Lung microvascular endothelial cell (primary cell): ENCODE measurements at places on chromosomes 13 and 19.

DNA sequence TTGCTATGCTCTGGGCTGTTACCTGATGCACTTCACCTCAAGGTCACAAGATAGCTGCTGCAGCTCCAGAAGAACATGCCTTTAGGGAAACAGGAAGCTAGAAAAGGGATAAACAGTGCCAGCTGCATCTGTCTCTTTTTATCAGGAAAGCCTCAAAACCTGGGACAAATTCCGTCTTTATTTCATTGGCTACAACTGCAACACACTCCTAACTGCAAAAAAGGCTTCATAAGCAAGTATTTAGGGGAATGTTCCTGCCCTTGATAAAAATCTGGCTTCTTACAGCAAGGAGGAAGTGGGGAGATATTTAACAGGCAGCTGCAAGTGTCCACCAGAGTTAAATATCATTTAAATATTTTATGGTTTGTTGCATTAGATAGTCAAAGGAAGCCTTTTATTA, 34.2 kb upstream of the SERTM1 start:
- no peak for DNase-seq

DNA sequence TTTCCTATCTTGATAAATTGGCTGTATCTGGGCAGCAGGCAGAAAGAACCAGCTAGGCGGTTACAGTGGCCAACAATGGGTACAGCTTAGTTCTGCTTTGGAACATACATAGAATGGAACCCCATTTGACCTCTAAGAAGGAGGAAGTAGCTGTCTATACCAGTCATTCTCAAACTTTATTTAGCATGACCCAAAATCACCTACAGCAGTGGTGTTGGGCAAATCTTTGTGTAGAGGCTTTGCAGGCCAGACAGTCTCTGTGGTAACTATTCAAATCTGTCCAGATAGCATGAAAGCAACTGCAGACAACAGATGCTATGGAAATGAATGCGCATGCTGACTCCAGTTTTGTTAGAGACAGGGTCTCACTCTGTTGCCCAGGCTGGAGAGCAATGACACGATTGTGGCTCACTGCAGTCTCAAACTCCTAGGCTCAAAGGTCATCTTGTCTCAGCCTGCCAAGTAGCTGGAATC, 12.0 kb upstream of the KCNC3 start:
- DNase-seq, result no peak

- no peak for DNase-seq
These were observed 176.5 kb downstream of the USP12 start for GRCh38 chr13:26995159-26995558.

DNA sequence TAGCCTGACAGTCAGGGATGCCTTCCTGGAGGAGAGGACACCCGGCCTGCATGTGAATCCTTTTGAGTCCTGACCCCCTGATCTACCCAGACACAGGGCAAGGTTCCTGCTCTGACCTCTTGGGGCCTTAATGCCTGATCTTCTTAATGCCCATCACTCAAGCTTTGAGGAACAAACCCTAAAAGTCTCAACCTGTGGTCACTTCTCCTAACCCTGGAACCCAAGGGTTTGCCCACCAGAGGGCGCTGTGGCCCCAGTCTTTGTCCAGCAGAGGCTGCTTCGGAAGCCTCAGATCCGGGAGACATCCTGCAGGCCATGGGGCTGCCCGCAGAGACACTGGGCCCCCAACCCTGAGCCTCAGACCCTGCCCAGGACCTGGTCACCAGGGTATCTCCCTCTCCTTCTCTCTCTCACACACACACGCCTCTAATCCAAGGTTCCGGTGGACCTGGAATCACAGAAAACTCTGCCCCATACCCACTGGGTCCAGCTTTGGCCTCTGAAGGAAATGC, 9.8 kb upstream of the DPF1 start:
- peak; percentile 79 for DNase-seq

- DNase-seq, result peak; percentile 20
These were observed 17.2 kb upstream of the DACT3 start for GRCh38 chr19:46678110-46678732.

GRCh38 chr19:7497292-7497691, 8.5 kb upstream of the PEX11G start:
- no peak for DNase-seq

- DNase-seq, result no peak
These were observed 273.7 kb downstream of the DIAPH3 start for GRCh38 chr13:59890054-59890453.

DNA sequence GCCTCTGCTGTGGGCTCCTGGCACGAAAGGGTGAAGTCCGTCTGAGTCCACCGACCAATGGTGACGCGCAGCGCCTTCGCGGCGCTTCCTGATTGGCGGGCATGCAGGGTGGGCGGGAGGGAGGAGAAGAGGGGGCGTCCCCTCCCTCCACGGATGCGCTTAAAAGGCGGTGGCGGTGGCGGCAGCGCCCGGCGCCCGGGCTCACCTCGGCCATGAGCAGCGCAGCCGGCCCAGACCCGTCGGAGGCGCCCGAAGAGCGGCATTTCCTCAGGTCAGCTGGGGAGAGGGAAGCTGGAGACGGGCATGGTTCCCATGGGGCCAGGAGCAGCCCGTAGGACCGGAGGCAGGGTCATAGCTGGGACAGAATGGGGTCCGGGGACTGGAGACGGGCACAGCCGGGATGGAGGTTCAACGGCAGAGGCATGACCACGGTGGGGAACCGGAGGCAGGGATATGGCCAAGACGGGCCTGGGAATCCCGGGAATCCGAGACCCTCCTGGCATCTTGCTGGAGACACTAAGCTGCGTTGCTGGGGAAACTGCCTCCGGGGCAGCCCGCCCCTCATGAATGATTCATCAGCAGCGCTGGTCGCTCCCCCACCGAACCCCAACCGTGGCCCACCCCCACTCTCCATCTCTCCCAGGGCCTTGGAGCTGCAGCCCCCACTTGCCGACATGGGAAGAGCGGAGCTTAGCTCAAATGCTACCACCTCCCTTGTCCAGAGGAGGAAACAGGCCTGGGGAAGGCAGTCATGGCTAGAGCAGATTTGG, at the start of gene YJEFN3:
YJEFN3 (plus strand) TSS at position 191 of the 770 bp plus-strand sequence; CDS start at position 213, 22 bp downstream.
- DNase-seq, result peak; percentile 70

- no peak for DNase-seq
These were observed 13.5 kb downstream of the LILRA5 start for GRCh38 chr19:54299515-54299914.

- peak; percentile 62 for DNase-seq
These were observed 47.4 kb upstream of the TMTC4 start for GRCh38 chr13:100721885-100722512.

GRCh38 chr13:104553186-104553585, 1487.0 kb upstream of the SLC10A2 start:
- peak; percentile 0 for DNase-seq

GRCh38 chr19:44308011-44308410, 3.2 kb upstream of the ZNF235 start:
- DNase-seq, result no peak

- no peak for DNase-seq
These were observed 1.1 kb downstream of the FGF14 start for GRCh38 chr13:102400675-102401145.

DNA sequence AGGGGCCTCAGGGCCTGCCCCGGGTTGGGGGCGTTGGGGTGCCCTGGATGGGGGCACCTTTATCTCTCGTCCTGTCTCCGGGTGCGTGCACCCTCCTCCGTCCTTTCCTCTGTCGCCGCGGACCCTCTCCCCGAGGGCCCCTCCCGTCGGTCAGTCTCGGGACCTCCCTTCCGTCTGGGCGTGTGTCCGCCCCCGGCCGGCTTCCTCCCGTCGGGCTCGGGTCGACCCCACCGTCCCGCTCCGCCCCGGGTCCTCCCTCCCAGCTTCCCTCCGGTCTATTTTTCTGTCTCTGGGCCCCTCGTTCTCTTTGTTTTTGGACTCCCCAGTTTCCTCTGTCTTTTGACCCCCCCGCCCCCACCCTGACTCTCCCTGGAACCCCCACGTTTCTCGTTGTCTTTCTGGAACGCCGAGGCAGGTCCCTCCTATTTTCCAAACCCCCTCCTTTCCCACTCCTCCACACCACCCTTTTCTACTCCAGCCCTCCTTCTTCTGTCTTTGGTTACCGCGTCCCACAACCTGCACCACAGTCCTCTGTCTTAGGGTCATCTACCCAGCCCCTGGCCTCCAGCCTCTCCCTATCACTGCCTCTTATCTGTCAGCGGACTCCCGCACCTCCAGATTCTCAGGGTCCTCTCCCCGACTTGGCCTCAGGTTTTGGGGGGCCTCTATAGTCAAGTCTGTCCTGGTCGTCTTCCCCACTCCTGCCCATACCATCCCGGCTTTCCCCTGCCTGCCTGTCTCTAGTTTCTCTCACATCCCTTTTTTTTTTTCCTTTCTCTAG, 757 bp downstream of the EGLN2 start:
- peak; percentile 70 for DNase-seq

DNA sequence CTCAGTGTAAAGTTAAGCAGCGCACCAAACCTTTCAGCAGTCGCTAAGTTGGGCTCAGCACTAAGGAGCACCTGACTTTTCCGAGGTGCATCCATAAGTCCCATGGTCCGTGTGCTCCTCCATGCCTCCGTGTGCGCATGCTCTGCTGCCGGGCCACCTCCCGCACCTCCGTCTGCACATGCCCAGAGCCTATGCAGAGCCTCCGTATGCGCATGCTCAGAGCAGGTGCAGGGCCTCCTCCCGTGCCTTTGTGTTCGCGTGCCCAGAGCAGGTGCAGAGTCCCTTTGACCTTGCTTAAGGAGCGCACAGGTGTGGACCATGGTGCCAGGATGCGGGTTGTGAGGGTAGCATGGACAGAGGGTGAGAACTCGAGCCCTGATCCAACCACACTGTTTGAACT, 46.0 kb downstream of the ATP11A start:
- DNase-seq, result no peak

DNA sequence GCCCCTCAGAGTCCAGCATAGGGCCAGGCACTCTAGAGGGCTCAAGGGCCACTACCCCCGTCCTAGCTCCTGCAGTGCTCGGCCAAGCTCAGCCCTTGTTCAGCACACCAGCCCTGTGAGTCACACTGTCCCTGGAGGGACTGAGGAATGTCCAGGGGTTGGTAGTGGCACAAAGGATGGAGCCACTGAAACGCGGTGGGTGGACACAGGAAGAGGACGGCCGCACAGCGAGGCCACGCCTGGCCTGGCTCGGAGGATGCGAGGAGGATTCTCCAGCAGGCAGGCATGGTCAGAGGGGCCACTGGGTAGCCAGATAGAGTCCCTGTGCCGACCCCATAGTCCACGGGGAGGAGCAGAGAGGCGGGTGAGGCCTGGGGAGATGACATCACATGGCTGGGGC, 45.7 kb downstream of the C1QTNF9 start:
- no peak for DNase-seq

DNA sequence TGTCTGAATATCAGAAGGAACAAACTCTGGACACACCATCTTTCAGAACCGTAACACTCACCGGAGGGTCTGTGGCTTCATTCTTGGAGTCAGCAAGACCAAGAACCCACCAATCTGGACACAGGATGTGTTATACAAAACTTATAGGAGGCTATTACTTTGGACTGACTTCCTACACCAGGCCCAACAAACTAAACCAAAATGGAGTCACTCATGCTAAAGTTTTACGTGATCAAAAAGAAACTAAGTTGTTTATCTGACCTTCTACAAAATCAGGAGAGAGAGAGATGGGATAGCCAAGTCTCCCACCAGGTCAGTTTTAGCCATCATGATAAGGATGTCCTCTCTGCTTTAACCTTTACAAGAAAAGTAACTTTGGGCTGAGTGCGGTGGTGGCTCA, 3.2 kb upstream of the RAB11B start:
- DNase-seq, result no peak

- DNase-seq, result peak; percentile 35
These were observed 7.0 kb downstream of the CAB39L start for GRCh38 chr13:49436890-49437289.

- no peak for DNase-seq
These were observed 14.1 kb upstream of the CCNA1 start for GRCh38 chr13:36418022-36418805.

- no peak for DNase-seq
These were observed 22.2 kb downstream of the AP2S1 start for GRCh38 chr19:46828484-46828883.

DNA sequence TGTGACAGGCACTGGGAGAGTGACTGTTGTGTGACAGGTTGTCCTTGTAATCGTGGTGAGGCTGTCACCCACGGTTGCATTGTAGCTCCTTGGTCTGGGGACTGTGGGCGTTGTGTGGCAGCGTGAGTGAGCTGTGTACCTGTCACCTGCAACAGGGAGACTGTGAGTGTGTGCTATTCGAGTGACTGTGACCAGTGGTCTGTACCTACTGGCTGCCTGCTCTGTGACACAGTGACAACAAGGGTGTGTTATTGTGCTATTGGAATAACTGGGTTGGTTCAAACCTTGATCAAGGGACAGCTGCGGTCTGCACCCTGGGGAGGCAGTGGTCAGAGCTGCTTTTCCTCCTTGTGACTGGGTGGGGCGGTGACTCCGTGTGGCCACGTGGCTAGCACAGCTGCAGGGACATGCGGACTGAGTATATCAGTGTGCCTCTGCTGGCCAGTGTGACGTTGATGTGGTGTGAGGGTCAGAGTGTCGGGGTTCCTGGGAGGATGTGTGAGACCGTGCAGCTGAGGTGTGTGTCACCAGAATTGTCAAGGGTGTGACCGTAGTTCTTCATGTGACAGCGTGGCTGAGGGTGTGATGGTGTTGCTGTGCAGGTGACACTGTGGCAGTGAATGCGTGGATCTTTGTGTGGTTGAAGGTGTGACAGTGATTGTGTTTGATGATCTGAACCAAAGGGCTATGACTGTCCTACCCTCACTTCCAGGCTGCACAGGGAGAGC, 10.1 kb upstream of the NFIX start:
- no peak for DNase-seq

DNA sequence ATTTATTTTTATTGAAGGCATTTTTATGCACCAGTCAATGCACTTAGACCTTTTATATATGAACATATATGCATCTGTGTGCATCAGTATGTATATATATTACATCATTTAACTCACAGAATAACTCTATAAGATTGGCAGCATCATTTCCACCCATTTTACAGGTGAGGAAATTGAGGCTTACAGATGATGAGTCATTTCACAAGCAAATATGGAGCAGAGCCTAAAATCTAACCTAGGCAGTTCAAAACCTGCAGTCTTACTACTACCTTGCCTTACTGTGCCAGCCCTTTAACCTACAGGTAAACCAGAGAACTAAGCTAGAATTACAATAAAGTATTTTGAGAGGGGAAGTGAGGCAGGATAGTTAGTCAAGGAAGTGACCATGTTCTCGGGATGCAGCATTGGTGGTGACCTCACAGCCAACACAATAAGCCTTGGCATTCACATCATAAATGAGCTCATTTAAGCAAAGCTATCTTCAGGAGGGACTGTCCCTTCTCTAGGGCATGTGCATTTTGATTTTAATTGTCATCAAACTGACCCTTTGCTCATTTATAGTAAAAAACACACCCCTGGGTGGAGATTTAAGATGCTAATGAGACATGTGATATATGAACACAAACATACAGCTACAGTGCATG, 274.3 kb downstream of the DCLK1 start:
- peak; percentile 57 for DNase-seq

- DNase-seq, result peak; percentile 51
These were observed 9.5 kb upstream of the LILRB4 start for GRCh38 chr19:54653181-54653809.

DNA sequence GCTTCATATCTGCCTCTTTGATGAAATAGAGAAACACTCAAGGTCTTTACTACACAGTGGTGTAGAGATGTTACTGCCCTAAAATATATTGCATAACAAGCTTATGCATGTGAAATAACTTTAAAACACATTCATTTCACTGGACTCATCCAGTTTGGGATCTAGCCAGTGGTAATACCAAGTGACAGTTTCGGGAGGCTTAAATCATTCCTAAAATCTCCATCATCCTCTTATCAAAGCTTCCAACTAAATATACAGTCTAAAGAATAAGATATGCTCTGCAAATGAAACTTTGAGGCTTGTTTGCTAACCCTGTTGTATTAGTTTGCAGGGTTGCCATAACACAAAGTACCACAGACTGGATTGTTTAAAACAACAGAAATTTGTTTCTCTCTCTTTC, 52.8 kb downstream of the THSD1 start:
- DNase-seq, result no peak
